ENCODE measurements at places on chromosomes 16 and 17. TPM values are rescaled to one million over a fixed set of nuclear protein-coding genes. Genes with fewer than 3 reads are reported as not detected.
A peak's percentile ranks its signal among the peaks of the same experiment; 100 is the strongest.

DNA sequence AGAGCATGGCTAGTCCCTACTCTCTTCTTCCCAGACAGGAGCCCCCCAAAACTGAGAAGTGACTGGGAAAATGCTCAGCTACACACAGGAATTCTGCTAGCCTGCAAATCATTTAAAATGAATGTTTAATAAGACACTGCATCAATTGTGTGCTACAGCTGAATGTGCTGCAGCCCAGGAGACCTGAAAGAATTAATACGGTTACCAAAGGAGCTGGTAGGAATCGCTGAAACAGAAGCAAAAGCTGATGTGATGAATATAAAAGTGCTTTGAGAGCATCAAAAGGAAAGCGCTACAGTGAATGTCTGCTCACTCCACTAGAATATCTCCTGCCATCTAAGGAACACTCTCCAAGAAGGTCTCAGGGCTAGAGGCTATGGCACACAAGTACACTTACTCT lies 3.7 kb downstream of the GRIN2A start:
- DNase-seq: no peak

- DNase-seq: peak; percentile 96
Observed at GRCh38 chr16:78258375-78259065, 159.1 kb downstream of the WWOX start.

- no peak for DNase-seq
Observed at GRCh38 chr17:7260651-7261378, 1.5 kb downstream of the CLDN7 start.

GRCh38 chr17:55417411-55418268 lies 4.0 kb downstream of the MMD start:
- no peak for DNase-seq

GRCh38 chr17:6107791-6108190 lies 37.6 kb downstream of the WSCD1 start:
- no peak for DNase-seq

GRCh38 chr17:27458524-27458908 lies 2.3 kb downstream of the KSR1 start:
- no peak for DNase-seq

Gene TP53TG3
- not detected for total RNA-seq
